ENCODE measurements at places on chromosomes 5 and 9. TPM values are rescaled to one million over a fixed set of nuclear protein-coding genes. Genes with fewer than 3 reads are reported as not detected.
A peak's percentile ranks its signal among the peaks of the same experiment; 100 is the strongest.

TXNDC8 gene
- not detected for total RNA-seq

SHOC1 gene
- total RNA-seq: not detected

DNA sequence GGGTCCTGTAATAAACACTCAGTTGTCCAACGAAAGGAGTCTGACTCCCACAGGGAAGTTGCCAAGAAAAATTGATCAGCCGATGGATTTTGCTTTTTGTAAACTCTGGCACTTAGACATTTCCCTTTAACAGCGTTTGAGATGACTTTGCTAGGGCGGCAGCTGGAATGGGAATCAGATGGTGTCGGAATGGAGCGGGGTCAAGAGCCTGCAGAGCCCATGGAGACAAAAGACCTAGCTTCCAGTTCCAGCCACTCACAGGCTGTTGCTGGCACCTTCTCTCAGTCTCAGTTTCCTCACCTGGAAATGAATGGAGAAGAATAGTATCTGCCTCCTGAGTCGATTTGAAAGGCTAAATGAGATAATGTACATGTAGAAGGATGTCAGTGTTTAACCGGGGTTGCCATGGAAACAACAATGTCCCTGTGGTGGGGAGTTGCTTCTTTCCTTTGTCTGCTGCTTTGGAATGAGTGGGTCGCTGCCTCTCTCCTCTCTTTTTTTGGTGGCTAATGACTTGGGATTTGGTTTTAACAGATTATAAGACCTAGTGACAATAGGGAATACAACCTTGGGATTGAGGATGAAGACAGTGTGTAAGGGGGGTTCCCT is 137.4 kb downstream of the GAS1 start:
- DNase-seq: no peak

GRCh38 chr5:171336521-171337209 is 27.6 kb downstream of the TLX3 start:
- peak; percentile 79 for DNase-seq

GRCh38 chr5:173094012-173094661 is 38.0 kb downstream of the CREBRF start:
- DNase-seq: no peak

- DNase-seq: no peak
These were observed 13.4 kb upstream of the RNU6ATAC start for GRCh38 chr9:134177624-134178393.

GPRIN1 gene
- 4.9 TPM for total RNA-seq

GRCh38 chr5:54696346-54696745 is 178.8 kb downstream of the SNX18 start:
- DNase-seq: no peak

IPO11 gene
- 56.5 TPM for total RNA-seq

S100Z gene
- 17.2 TPM for total RNA-seq

- peak; percentile 51 for DNase-seq
These were observed 59.1 kb upstream of the CAMK4 start for GRCh38 chr5:111165058-111165457.

GRCh38 chr5:81718300-81718699 is 32.6 kb downstream of the SSBP2 start:
- DNase-seq: peak; percentile 45

DNA sequence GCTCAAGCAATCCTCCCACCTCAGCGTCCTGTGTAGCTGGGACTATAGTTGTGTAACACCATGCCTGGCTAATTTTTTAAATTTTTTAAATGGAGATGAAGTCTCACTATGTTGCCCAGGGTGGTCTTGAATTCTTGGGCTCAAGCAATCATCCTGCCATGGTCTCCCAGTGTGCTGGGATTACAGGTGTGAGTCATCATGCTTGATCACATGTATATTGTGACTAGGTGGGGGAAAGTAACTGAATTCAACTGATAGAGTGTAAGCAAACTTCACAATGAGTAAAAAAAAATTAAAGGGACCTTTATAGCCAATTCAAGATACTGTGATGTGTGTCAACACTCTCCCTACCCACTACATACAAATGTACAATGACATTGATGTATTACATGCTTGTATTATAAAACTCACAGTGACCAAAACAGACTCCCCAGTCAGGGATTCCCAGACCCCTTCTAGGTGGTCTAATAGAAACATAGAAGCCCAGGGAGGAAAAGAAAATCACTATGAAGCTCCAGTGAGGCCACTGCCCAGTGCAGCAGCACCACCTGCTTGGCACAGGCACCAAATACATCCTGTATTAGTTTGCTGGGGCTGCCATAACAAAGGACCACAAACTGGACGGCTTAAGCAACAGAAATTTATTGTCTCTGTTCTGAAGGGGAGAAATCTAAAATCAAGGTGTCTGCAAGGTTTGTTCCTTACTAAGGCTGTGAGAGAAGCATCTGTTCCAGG is 8.8 kb downstream of the PLGRKT start:
- no peak for DNase-seq

- DNase-seq: no peak
These were observed 69.4 kb upstream of the FBXL17 start for GRCh38 chr5:108451269-108451668.

DNA sequence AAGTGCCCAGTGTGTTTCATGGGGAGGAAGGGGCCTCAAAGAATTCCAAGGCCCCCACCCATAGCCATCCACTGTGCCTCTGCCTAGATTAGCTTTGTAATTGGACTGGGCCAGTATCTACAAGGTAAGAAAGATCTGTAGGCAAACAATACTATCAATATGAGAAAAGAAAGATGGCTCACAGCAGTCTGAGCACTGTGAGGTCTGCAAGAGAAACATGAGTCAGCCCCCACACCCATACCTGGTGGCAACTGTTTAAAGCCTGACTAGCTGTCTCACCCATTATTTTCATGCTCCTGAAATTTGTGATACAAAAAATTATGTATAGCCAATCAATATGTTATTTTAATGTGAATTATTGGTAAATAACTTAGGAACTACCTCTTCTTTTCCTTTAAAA is 10.0 kb upstream of the ZNF483 start:
- DNase-seq: no peak

DNA sequence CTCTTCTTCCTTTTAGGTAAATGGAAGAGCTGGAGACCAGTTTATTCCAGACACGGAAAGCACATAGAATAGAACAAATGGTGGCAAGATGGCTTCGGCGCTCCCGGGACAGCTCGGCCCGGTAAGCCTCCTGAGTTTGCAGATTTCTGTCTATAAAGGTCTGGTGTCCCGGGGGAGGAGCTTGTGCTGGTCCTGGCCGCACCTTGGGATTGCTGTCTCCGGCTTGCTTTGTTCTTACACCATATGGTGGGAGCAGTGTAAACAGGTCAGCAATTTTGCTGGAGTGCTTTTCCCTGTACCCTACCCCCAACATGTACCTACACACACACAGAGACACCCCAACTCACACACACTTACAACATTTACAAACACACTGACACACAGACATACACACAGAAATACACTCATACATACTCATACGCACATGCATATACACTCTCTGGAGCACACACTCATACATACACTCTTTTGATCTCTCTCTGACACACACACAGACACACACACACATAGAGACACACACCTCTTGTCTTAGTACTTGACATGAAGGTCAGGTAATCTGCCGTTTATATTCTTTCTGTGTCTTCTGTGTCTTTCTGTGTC is 42.0 kb downstream of the FRMPD1 start:
- no peak for DNase-seq

- DNase-seq: no peak
These were observed 23.0 kb upstream of the GLE1 start for GRCh38 chr9:128481561-128481960.

GRCh38 chr9:110114086-110114858 is 93.7 kb downstream of the C9orf152 start:
- no peak for DNase-seq

DNA sequence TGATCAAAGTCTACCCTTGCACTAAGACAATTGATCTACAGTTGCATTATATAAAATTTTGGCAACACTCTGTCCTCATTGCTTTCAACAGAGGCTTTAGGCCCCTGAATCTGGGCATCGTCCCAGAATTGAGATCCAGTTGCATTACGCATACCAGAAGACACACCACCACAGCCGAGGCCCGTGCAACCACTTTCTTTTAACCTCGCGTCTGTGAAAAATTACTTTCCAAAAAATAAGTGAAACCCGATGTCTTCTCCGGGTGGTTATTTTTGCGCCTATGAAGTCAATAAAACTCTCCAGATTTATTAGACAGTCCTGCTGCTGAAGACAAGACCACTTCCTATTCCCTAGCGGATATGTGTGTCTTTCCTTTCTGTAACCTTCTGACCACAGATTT is 52.1 kb upstream of the NFIB start:
- DNase-seq: no peak

DNA sequence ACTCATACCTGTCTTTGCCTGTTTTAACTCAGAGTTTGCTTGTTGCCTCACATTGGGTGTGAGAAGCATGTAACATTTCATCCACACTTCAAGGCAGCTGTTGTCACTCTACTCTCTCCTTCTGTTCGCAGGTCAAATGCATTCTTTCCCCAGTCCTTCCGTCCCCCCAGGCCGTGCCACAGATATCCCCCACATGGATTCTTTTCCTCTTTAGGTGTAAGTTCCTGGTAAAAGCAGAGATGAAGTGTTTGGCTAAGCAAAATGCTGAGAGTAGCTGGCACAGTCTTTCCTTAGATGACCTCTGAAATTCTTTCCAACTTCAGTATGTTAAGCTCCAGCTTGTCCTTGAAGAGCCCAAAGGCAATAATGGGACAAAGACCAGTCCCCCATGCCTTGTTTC is 328.2 kb downstream of the SLIT3 start:
- DNase-seq: no peak

GRCh38 chr9:21482213-21482612 is at the start of gene IFNE:
Gene IFNE (minus strand): TSS chr9:21482313. CDS start chr9:21481694, 619 bp downstream.
- DNase-seq: no peak

DNA sequence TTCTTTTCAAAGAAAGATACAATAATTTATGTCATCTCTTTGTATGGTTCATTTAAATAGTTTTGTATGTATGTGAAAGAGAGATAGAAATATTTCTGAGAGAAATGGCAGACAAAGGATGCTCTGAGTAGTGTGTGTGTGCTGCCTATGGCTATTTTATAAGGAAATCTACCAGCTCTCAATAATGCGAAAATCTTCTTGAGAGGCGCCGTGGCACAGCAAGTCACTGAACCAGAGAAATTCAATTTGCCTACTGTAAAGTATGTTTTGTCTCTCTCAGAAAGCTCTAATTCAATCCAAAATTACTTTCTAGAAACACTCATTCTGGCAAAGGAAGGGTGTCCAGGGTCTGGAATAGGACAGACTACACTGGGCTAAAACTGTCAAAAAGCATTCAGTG is 1981.1 kb downstream of the EFNA5 start:
- DNase-seq: no peak

SKIC3 gene
- total RNA-seq: 80.7 TPM

PITX1 gene
- 2.3 TPM for total RNA-seq

DNA sequence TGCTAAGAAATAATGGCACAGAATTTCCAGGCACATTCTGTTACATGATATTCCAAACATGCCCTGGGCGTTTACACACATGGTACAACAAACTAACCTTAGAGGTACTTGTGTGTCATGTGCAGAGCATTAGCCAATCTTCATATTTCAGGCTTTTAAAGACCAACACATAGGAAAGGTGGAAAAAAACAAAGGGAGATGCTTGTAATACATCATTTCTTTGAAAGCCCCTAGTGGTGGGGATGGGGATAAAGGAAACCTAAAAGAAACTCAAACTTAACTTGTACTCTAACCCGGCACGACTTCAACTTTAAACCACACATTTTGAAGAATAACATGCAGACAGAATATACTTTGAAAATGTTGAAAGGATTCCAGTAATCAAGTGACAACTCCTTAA is 133.6 kb downstream of the PTPRD start:
- no peak for DNase-seq

DNA sequence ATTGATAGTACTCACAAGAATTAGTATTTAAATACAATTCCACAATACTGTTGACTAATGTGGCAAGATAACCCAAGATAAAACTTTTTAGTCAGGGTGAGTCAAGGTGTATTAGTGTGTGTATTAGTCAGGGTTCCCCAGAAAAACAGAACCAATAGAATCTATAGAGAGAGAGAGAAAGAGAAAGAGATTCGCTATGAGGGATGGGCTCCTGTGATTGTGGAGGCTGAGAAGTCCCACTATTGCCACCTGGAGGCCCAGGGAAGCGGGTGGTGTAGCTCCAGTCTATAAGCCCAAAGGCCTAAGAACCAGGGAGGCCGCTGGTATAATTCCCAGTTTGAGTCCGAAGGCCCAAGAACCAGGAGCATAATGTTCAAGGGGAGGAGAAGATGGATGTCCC is 10.0 kb upstream of the SHISAL2B start:
- DNase-seq: peak; percentile 74

ZNF354C gene
- total RNA-seq: 3.4 TPM

SLC45A2 gene
- total RNA-seq: 0.20 TPM

PCDHB6 gene
- 0.66 TPM for total RNA-seq

GRCh38 chr5:8057769-8058168 is 188.8 kb downstream of the MTRR start:
- DNase-seq: no peak

SLC22A4 gene
- total RNA-seq: not detected
